ENCODE measurements at places on chromosomes 7 and 10.

DNA sequence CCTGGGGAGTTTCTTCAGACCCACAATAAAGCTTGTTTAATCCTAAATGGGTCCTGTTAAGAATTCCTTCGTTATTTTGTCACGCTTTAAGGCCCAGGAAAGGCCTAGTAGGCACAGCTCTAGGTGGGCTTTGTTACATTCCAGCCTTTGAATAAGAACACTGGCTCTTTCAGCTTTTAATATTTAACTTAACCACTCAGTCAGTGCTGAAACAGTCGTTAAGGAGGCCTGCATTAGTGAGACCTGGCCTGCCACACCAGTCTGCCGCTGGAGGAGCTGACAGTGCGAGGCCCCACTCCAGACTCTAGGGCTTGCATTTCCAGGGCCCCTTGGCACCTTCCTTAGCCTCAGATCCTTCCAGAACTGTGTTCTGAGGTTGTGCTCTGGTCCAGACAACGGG is 351.4 kb downstream of the GLRX3 start:
- no peak for DNase-seq

GRCh38 chr10:84185526-84186175 is 8.7 kb upstream of the CDHR1 start:
- DNase-seq: no peak

- DNase-seq: no peak
Observed at GRCh38 chr7:30974605-30975255, 11.0 kb downstream of the GHRHR start.

DNA sequence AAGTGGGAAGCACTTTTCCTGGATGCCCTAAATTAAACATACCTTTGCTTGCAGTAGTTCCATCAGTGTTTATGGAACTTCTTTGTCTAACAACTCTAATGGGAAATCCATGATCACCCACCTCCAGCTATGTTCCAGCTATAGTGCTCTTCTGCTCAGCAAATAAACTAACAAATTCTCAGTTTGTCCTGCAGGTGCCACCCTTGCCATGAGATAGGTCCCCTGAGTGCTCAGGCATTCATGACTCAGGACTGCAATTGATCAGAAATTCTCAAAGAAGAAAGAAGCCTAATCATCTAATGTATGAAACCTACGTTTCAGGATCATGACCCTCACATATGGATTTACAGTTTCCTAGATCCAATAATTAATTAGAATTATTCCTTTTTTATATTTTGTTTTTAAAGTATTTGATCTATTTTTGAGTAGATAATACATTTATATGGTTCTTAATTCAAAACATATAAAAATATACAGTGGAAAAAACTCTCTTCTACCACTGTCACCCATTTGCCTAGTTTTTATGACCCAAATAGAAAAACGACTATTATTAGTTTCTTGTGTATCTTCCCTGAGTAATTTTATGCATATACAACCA is 48.7 kb upstream of the DYNC1I1 start:
- no peak for DNase-seq

DNA sequence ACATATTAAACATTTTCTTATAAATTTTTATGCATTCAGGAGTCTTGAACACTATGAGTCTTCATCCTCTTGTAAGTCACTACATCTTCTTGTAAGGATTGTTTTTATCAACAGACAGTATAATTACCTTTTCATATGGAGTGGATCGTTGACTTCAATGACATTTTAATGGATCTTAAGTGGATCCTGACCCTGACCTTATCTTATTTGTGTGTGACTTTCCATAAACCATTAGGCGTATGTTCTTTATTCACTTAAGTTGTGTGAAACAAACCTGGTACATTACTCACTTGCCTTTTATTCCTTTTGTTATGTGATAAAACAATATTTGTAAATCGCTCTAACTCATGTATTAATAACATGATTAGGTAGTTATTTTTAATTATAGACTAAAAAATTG is 18.5 kb upstream of the SEMA3C start:
- DNase-seq: no peak

GRCh38 chr10:27838361-27838760 is 92.7 kb upstream of the MKX start:
- no peak for DNase-seq

GRCh38 chr7:105854498-105854897 is 21.9 kb downstream of the ATXN7L1 start:
- DNase-seq: no peak
